ENCODE measurements at places on chromosomes 11 and 22.
A peak's percentile ranks its signal among the peaks of the same experiment; 100 is the strongest.

DNA sequence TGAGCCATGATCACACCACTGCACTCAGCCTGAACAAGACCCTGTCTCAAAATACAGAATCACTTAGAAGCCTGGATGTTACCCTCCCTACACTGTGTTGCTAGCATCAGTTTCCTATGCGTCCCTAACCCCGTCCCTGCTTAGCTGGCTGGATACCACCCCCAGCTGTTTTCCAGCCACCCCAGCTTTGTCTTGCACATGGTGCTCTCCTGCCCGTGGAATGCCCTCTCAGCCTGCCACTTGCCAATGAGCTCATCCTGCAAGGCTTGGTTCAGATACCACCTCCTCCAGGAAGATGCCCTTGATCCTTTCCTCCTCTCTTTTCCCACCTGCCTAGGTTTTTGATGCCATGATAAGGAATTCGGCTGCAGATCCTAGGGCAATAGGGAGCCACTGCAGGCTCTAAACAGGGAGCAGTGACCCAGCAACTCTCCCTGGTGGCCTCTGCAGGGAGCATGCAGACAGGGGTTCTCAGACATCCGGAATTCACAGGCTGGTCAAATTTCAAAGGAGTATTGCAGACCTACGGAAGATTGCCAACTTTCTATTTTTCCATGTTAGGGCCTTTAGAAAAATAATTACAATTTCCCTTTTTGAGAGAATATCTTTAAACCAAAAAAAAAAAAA, 52.7 kb upstream of the WNT7B start:
- peak; percentile 53 for DNase-seq

- DNase-seq, result no peak
These were observed 9.0 kb downstream of the SPCS2 start for GRCh38 chr11:74957937-74958629.

- no peak for DNase-seq
These were observed 945.5 kb downstream of the OPCML start for GRCh38 chr11:132586801-132587200.

- peak; percentile 8 for DNase-seq
These were observed 43.3 kb upstream of the WEE1 start for GRCh38 chr11:9530020-9530621.

- DNase-seq, result no peak
These were observed 165.1 kb downstream of the MSANTD4 start for GRCh38 chr11:105856954-105857353.

Measured in osteoblast (primary cell).